ENCODE measurements at places on chromosomes 16 and 17. TPM values are rescaled to one million over a fixed set of nuclear protein-coding genes. Genes with fewer than 3 reads are reported as not detected.

RMI2 gene
- 2.3 TPM for polyA plus RNA-seq

TENT4B gene
- polyA plus RNA-seq: 9.7 TPM

HEATR9 gene
- polyA plus RNA-seq: 0.09 TPM

MYH1 gene
- polyA plus RNA-seq: not detected

OR2C1 gene
- polyA plus RNA-seq: 0.52 TPM

PEX12 gene
- 2.3 TPM for polyA plus RNA-seq

GSDMA gene
- not detected for polyA plus RNA-seq

DNAH3 gene
- polyA plus RNA-seq: not detected

GH2 gene
- not detected for polyA plus RNA-seq

TBC1D28 gene
- not detected for polyA plus RNA-seq
